ENCODE measurements at places on chromosomes 11 and 22.

DNA sequence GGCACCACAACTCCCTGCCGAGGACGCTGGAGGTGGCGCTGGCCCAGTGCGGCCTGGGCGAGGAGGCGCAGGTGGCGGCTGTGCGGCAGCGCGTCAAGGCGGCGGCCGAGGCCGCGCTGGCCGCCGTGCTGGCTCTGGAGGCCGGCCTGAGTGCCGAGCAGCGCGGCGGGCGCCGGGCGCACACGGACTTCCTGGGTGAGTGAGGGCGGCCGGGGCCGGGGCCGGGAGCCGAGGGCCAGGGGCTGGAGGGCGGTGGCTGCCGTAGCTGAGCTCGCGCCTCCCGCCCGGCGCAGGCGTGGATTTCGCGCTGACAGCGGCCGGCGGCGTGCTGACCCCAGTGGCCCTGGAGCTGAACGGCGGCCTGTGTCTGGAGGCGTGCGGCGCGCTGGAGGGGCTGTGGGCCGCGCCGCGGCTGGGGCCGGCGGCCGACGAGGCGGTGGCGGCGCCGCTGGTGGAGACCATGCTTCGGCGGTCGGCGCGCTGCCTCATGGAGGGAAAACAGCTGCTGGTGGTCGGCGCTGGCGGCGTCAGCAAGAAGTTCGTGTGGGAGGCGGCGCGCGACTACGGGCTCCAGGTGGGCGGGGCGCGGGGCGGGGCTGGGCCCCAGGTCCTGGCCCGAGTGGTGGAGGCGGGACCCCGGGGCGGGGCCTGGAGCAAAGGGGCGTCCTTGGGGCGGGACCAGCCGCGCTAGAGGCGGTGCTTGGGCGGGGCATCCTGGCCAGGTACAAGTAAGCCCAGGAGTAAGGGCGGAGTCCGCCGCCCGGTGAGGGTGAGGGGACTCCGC is 5.4 kb downstream of the CARNS1 start:
- DNase-seq: peak; percentile 97

DNA sequence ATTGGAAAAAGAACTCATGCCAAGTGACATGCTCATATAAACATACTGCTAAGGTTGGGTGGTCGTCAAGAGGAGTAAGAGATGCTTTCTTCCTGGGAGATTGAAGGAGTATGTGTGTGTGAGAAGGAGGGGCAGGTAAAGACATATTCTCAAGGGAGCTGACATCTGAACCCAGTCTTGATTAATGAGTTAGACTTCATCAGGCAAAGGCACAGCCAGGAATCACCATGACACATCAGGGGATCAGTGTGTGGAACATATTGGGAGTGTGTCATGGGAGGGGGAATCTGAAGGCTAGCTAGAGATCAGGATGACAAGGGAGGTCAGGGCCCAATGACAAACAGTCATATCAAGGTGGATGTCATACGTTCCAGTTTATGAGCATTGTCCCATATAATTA is 14.9 kb downstream of the CNTF start:
- no peak for DNase-seq

- DNase-seq: no peak
Measured at GRCh38 chr11:35680506-35680905, 17.9 kb downstream of the TRIM44 start.

- DNase-seq: no peak
Measured at GRCh38 chr11:14906578-14906977, 14.5 kb upstream of the CYP2R1 start.

DNA sequence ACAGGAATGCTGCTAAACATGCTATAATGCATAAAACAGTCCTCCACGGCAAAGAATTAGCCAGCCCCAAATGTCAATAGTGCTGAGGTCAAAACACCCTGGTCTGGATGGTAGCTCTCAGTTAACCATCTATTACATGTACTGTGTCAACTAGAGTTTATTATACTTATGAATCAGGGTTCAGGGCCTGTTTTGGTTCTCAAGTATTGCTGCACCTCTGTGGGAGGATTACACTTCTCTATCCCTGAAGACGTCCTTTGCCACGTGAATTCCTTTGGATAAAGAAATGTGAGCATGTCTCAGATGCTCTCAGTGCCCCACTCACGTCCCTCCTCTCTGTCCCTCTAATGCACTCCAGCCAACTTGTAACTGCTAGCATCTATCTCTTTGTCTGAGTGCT is 53.4 kb downstream of the SLC1A2 start:
- DNase-seq: no peak

- peak; percentile 87 for DNase-seq
Measured at GRCh38 chr11:65150509-65151299, 16.4 kb upstream of the SYVN1 start.

GRCh38 chr11:35151241-35151640 is 12.3 kb downstream of the CD44 start:
- DNase-seq: no peak

GRCh38 chr11:102716527-102716926 is 8.2 kb downstream of the MMP8 start:
- DNase-seq: no peak

- peak; percentile 39 for DNase-seq
Measured at GRCh38 chr11:122430490-122430889, 225.0 kb upstream of the UBASH3B start.

GRCh38 chr11:106137061-106137460 is 59.6 kb downstream of the AASDHPPT start:
- no peak for DNase-seq

- no peak for DNase-seq
Measured at GRCh38 chr11:130308059-130308458, 6.7 kb downstream of the ZBTB44 start.

DNA sequence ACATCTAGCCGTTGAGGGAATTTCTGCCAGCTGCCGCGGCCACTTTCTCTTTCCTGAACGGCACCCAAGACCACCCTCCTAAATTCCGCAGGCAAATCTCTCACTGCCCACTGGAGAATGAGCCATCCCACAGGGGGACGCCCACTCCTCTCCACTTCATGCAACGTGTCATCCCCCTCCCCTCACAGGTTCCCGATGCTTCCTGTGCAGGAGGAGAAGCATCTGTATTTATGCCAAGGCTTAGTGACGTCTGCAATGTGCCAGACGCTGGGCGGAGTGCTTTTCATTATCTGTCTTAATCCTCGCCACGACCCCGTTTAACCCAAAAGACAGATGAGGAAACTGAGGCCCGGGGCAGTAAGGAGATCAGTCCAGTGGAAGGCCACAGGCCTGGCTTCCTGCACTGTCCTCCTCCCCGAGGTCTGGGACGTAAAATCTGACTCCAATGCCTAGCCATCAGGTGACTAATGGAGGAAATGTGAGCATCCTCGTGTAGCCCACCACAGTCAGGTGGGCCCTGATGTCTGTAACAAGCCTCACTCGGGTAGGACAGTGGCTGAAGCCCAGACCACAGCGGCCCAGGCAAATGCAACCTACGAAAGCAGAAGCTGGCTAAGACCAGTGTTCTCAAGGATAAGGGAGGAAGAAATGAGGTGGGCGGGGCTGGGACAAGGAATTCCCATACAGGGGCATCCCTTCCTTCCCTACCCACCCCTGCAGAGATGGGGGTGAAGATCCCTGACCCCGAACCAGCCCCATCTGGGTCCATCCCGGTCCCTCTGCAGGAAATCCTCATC is 23.1 kb downstream of the MN1 start:
- no peak for DNase-seq

DNA sequence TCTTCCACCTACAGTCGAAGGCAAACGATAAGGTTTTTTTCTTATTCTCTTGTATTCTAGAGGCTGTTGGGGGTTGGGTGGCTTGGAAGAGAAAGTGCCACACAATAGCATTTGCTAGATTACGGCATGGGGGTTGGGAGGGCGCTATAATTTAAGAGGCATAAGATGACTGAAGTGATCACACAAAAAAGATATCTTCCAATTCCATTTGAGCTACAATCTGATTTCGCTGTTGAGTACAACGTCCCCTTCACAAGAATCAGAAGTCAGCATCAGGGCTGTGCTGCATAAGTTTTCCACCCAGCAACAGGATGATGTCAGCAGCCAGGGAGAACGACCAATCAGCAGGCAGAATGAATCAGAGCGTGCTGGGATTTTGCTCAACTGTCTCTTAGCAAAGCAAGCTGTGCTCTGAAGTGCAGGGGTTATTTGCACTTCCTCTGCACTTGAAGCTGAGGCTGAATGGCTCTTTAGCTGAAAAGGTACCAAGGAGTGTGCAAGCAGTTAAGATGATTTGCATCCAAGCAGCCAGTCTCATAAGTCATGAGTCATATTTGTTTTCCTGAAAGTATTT is 23.2 kb upstream of the SESN3 start:
- peak; percentile 87 for DNase-seq

DNA sequence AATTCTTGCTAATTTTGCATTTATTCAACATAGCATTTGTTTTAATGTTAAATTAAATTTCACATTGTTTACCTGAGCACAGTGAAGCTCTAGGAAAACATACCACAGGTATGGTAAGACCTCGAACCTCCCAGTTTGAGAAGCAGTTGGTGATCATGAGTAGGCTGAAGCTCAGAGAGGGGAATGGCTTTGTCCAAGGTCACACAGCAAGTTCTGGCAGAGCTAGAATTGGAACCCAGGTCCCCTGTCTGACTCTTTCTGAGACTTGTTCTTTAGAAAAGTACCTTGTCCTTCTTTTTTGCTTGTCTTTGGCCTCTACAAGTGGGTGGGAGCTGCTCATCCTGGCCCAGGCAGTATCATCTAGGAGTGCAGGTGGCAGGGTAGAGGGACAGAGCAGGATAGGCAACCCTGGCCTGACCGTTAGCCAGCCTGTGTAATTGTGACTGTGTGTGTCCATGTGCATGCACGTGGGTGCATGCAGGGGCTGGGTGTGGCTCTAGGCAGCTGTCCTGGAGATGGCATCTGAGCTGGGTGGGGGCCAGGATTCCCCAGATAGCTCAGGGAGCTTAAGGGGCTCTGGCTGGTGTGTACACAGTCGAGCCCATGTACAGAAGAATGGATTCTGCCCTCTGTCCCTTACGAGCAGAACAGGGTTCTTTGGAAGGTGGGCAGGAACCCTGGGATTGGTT is 21.6 kb downstream of the PHLDB1 start:
- DNase-seq: no peak

- peak; percentile 21 for DNase-seq
Measured at GRCh38 chr11:2293984-2294925, 7.5 kb downstream of the C11orf21 start.

- no peak for DNase-seq
Measured at GRCh38 chr11:120835601-120836228, 188.2 kb upstream of the TBCEL start.

DNA sequence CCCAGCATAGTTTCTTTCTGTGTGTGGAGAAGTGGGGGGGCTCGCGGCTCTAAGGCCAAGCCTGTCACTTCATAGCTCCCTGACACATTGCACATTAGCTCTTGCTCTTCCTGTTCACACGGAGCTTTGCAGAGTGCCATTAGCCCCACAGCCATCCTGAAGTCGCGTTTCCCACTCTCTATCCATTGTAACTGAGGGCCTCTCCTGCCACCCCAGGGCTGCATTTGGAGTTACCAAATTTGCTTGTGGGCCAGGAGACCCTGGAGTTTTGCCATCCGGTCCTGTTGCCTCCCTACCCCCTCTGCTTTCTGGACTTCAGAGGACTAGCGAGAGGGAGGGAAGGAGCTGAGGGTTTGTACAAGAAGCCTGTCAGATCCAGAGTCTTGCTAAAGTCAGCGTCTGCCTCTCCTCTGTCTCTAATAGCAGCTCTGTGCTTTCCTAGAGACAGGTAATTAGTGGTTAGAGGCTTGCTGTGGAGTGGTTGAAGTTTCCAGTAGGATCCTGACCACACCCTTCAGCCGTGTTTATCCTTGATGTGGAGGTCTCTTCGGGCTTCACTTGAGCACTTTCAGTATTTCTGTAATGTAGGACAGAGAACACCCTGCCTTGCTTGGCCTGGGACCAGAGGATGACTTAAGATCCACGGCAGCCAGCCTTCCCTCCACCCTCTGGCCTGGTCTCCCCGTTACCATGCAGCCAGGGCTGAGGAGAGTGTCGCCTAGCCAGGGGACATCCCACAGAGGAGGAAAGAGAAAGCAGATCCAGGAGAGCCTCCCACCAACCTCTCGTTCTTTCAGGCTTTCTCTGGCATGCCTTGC is 14.1 kb downstream of the DCPS start:
- DNase-seq: peak; percentile 85

DNA sequence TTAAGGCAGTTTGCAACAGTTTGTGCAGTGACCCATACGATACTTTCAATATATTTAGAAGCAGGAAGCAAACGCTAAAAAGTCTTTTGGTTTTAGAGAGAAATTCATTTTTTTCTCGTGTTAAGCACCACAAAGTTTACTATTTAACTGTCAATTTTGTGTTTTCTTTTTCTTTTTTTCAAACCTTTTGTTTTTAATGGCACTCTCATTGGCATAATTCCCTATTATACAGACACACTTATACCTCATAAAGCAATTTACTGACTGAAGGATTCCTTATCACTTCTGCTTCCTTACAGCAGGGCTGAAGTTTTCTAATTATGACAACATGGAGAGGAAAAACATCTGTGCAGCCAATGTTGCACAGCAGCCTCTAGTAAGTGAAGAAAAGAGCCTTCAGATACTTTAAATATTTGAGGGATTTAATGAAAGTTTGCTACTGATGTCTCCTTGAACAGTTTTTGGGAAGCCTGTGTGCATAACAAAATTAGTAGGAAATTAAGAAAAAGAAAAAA is 2191.2 kb downstream of the LRRC4C start:
- no peak for DNase-seq

- no peak for DNase-seq
Measured at GRCh38 chr11:64613648-64614047, 22.6 kb downstream of the SLC22A12 start.

- no peak for DNase-seq
Measured at GRCh38 chr11:124081483-124081882, 33.8 kb upstream of the VWA5A start.

DNA sequence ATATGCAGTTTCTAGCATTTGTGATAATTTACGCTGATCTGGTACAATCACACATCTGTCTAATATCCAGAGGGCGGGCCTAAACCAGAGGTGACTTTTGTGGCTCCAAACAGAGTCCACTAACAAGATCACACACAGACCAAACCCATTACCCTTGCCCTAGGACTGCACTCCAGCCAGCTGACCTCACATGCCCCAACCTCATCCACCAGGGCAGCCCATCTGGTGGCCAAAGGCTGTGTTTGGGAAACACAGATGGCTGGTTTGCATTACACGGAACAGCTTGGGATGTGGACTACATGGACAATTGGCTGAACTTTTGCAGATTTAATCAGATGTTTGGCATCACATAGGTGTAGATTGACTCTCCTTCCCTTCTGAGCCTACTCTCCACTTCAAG is 228.2 kb downstream of the GRIK4 start:
- DNase-seq: no peak

GRCh38 chr11:103895106-103895505 is 141.3 kb upstream of the DDI1 start:
- DNase-seq: no peak

- DNase-seq: no peak
Measured at GRCh38 chr11:45544826-45545225, 120.6 kb downstream of the CHST1 start.

DNA sequence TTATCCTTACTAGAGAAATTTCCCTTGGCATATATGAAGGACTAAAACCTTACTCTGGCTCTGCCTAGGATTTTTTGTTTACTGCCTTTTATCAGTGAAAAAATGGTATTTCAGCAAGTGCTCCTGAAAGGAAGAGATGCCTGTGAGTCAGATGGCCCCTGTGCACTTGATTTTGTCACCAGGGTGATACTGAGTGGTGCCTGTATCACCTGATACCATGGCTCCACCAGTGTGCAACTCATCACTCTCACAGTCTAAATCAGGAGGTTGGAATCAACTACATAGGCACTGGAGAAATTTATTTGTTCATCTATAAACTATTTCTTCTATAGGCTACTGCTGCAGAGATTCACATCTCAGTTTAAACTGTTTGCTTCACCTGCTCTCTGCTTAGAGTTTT is 43.2 kb downstream of the F2 start:
- no peak for DNase-seq

- DNase-seq: no peak
Measured at GRCh38 chr22:25908755-25909154, 166.8 kb downstream of the MYO18B start.

GRCh38 chr11:66321606-66322005 is 4.8 kb upstream of the CD248 start:
- no peak for DNase-seq
